Neural progenitor cell (in vitro differentiated cells): ENCODE measurements at places on chromosomes 3 and 15.

- no peak for DNase-seq
Measured at GRCh38 chr15:78540871-78541743, 863 bp downstream of the PSMA4 start.

- DNase-seq = no peak
Measured at GRCh38 chr3:122938783-122939425, 88.7 kb downstream of the SEMA5B start.

DNA sequence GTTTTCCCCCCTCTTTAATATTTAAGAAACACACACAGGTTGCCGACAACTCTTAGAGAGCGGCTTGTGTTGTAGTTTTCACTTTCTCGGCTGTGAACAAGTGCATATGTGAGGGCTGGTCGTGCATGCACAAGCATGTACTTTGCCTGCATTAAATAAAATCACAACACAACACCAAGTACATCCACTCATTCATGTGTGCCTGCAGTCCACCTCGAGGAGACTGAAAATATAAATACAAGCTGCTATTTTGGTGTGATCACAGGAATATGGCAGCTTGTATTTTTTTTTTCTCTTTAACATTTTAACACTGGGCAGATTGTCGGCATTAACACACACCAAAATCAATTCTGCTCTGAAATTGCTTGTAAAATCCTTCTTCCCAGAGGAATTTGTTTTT lies 346.4 kb downstream of the TBC1D5 start:
- DNase-seq = no peak

- no peak for DNase-seq
Measured at GRCh38 chr15:44588541-44588940, 51.6 kb downstream of the EIF3J start.

GRCh38 chr3:10780922-10781321 lies 35.1 kb upstream of the SLC6A11 start:
- no peak for DNase-seq

- DNase-seq = no peak
Measured at GRCh38 chr3:8317661-8318649, 183.7 kb upstream of the LMCD1 start.

DNA sequence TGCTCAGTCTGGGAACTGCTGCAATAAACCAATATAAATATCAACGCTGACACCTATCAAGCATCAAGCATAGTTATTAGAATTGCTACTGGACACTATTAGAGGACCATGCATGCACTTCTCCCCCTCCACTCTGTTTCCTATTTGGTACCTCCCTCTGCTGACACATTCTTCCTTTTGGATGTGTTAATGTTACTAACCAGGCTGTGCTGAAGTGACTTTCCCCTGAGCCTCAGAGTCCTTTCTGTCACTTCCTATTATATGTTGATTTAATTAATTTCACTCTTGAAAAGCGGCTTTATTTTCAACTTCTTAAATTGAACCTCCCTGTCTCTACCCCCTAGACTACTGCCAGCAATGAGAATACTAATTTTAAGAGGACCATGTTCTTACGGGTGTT lies 379.1 kb downstream of the MCTP2 start:
- DNase-seq = no peak

DNA sequence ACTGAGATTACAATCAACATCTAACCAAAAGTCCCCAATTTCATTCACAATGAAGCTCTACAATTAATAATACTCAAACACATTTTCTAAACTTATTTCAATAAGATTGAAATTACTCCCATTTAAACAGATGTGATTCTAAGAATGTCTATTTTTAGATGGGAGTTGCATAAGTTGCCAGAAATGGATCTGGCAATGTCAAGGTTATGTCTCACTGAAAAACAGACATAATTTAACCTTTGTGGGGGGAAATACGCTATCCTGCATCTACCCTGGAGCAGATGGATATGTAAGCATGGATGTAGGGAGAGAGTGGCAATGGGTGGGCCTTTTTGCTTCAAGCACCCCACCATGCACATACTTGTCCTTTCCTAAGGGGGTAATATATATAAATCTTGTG lies 6.7 kb upstream of the EIF1B start:
- no peak for DNase-seq

DNA sequence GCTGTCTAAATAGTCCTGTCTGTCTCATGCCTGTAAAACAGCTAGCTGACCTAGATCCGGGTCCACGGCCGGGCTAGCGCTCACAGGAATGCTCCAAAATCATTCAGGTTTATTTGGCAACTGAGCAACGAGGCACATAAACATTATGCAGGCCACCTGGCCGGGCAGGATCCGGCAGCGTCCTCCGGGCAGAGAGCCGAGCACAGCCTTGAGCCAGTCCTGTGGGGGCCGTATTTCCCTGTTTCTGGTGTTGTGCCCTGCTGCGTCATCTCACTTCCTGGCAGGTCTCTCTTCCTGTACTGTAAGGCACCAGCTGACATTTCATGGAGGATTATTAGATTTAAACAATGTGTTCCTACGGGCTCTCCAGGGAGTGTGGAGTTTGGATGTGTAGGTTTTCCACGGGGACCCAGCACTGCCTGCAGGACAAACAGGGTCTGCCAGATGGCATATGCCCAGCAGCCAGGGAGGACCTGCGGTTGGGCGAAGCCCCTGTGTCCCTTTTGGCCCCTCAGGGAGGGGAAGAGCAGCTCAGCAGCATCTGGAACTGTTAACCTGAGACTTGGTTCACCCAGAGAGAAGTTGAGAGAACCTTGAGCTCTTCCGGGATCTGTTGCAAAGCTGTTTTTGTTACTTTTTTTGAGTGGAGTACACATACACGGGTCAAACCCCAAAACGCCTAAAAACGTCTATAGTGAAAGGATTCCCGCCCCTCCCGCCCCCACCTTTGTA lies 16.6 kb upstream of the LRRK1 start:
- no peak for DNase-seq

DNA sequence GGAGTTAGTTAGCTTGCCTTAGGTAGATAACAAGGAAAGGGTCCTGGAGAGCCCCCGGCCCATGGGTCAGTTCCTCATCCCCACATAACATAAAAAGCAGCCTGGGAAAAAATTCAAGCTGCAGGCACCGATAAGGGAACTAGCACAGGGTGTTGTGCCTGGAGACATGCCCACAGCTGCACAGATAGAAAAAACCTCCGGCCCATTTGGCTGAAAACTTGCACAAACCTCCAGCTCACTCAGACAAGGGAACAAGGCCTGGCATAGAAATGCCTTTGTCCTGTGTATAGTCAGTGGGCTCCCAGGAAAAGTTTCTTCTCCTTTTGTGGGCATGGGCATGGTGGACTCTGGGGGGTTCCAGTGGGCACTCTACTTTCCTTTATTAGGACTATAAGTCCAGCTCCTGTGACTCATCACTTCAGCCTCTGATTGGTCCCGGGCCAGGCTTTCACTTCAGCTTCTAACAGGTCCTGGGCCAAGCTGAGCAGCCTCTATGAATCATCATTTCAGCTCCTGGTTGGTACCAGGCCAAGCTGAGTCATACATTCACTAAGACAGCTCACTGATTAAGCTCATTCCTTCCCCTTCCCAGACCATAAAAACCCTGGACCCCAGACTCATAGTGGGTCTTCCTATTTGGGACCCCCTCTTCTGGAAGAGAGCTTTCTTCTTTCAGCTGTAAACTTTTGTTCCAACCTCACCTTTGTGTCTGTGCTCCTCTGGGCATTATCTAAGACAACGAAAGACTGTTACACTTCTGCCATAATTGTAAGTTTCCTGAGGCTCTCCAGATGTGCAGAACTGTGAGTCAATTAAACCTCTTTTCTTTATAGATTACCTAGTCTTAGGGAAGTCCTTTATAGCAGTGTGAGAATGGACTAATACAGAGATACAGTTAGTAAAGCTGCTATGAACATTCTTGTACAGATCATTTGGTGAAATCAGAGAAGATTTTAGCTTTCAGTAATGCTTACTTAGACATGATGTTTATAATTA lies 348.0 kb upstream of the DPPA4 start:
- no peak for DNase-seq

DNA sequence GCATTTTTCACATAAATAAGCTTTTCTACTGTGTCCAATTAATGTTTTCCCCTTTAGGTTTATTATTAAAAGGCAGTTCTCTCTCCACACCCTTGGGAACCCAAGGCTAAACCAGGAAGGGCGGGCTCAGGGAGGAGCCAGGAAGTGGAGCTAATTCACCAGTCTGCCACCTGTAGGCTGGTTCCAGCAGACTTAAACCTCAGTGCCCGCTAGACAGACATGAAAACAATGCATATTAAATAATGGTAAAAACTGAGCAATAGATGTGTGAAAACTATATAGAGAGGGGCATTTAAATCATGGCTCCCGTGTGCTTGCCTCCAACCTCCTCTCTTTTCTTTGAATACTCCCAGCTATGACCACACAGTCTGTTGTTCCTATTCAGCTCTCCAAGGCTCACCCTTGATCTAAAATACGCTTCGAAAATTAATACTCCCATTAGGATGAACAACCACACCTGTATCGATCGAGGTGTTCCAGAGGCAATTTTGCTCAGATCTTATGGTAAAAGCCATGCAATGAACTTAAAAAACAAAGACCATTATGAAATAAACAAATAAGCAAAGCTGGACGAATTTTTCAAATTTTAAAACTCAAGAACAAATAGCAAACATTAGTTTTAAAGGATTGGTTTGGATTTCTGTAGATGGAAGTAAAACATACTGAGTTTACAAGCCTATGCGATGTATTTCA lies 253.3 kb downstream of the TJP1 start:
- peak; percentile 60 for DNase-seq

GRCh38 chr15:31347067-31347975 lies 20.7 kb downstream of the KLF13 start:
- no peak for DNase-seq

- no peak for DNase-seq
Measured at GRCh38 chr15:59721411-59721810, 32.3 kb upstream of the BNIP2 start.

DNA sequence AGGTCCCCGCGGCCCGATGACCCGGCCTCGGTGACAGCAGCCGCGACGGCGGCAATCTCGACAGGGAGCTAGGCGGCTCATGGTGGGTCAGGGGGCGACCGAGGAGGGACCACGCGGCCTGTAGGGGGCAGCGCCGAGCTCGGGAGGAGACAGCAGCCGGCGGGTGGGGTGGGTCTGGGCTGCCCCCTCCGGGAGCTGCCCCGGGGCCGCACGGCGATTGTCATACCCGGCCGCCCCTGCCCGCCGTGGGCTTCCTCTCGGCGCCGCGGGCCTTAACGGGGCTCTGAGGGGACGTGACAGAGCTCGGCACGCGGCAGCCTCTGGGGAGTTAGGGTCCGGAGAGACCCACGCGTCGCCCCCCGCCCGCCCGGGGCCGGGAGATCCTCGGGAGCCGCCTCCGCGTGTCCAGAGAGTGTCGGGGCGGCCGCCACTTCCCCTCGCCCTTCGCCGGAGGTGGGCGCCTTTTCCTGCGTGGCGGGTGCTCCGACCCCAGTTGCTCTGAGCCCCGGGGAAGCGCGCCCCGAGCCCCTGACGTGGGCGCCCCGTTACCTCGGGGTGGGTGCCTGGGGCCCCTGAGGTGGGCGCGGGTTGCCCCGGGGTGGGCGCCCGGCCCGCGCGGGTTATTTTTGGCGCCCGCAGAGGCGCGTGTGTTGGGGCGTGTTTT lies 539 bp upstream of the PLCL2 start:
- peak; percentile 91 for DNase-seq
